T-helper 9 cell (primary cell): ENCODE measurements at places on chromosomes 3 and 15.
A peak's percentile ranks its signal among the peaks of the same experiment; 100 is the strongest.

DNA sequence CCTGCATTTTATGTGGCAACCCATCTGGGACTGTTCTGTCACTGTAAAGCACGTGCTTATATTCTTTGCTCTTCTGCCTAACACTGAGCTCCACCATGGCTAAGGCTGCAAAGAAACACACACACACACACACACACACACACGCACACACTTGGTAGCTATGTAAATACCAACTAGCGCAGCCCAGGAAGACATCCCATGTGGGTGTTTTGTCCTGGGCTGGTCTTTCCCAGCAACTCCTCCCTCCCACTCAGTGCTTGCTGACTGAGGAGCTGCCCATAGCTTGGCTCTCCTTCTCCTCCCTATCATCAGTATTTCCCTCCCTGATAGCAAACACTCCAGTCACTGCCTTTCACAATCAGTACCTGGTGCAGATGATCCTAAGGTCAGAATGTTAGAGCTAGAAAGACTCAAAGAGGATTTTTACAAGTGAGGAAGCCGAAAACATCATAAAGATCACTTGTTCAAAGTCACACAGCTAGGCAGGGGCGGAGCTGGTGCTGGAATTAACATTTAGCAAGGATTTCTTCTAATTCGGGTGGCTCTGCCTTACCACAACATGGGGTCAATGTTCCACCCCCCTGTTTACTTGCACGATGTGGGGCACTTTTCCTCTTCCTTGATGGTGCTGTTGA, 377.1 kb upstream of the TBL1XR1 start:
- DNase-seq: no peak

DNA sequence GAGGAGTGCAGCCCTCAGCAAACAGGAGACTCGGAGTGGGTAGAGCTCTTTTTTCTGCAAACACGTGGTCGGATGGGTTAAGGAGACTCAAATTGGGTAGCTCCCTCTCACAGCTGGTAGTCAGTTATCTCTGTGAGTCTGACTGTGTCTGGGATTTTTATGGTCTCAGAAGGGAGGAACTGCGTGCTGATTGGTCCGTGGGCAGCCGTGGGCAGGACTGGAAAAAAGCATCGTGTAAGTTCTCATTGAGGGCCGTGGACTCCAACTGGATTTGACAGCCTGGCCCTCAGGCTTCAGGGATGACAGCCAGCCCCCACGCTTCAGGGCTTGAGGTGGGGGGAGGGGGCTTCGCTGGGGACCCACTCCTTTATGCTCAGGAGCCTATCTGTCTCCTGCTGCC, 463.9 kb downstream of the EPHA3 start:
- DNase-seq: no peak

DNA sequence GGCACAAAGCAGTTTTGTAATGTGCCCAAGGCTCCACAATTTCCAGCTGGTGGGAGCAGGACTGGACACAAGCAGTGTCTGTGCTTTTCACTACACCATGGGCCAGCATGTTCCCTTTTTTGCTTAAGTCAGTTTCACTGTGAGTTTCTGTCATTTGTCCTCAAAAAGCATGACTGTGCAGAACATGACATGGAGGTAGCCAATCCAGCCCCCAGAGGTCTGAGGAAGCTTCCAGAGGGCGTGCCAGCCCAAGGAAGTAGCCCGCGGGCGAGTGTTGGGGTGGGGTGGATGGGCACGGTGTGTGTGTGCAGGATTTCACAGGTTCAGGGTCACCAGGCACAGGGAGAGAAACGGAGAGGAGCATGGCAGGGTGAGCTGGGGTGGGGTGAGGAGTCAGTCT, 8.0 kb upstream of the EEFSEC start:
- DNase-seq: no peak

- no peak for DNase-seq
Observed at GRCh38 chr15:39852250-39852649, 67.8 kb downstream of the GPR176 start.

GRCh38 chr3:189967254-189967865, 153.3 kb downstream of the P3H2 start:
- no peak for DNase-seq

GRCh38 chr3:101279765-101280385, 40.5 kb downstream of the IMPG2 start:
- no peak for DNase-seq

GRCh38 chr3:160477750-160478149, 28.2 kb upstream of the TRIM59 start:
- no peak for DNase-seq

GRCh38 chr3:32240159-32240545, 1.7 kb downstream of the CMTM8 start:
- DNase-seq: peak; percentile 24

- no peak for DNase-seq
Observed at GRCh38 chr15:67506775-67507747, 13.9 kb upstream of the C15orf61 start.

DNA sequence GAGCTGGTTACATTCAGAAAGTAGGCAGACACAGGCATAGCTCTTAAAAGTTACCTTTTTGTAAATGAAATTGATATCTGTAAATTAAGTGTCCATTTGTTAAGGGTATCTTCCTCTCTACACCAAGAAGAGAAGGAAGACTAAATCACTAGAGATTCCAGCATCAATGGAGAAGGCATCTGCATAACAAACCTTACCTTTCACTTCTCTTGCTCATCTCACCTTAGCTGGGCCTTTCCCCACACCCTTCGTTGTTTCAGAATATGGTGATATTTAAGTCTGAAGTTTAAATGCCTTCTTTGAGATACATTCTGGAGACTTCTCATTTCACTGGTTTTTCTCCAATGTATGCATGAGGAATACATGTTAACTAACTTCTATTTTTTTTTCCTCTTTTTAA, 54.5 kb upstream of the TGFBR2 start:
- DNase-seq: no peak

DNA sequence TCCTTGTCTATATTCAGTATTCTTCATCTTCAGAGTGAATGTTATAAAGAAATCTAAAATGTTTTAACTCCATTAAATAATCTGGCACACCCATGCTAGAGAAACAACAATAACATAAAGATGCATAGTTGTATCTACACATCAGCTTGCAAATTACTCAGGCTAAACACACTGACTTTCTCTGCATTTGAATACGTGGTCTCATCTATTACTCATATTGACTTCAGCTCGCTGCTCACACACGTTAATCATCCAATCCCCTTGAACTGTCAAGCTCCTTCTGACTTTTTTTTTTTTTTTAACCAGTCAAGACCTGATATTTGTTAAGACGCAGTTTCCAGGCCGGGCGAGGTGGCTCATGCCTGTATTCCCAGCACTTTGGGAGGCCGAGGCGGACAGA, 1137.3 kb upstream of the CADM2 start:
- no peak for DNase-seq

- DNase-seq: no peak
Observed at GRCh38 chr3:186996356-186996755, 66.0 kb downstream of the ST6GAL1 start.

DNA sequence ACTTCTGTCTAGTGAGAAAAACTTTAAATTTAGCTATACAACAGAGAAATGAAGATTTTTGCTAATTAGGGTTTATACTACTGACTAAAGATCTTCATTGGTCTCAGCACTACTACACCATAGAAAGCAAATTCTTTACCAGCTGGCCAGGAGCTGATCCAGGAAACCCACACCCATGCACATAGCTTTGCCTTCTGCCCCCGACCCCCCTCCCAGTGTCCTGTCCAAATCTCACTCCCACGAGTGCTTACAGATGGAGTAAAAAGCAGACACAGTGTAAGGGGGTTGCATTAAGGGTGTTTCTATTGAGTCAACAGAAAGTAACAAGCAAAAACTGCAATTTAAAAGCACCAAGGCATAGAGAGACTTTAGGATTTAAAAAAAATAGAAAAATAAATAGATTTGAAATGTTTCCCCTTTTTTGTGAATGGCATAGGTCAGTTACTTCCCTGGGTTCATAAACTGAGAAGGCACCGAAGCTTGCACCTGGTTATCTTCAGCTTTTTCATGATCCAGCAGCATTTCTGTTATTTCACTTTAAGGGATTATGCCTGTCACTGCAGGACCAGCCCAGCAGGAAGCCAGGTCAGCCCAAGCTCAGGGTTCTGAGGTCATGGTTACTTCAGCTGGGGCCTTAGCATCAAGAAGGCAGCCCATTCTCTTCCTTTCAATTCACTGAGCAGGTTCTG, 124.3 kb downstream of the CTNNB1 start:
- DNase-seq: no peak

DNA sequence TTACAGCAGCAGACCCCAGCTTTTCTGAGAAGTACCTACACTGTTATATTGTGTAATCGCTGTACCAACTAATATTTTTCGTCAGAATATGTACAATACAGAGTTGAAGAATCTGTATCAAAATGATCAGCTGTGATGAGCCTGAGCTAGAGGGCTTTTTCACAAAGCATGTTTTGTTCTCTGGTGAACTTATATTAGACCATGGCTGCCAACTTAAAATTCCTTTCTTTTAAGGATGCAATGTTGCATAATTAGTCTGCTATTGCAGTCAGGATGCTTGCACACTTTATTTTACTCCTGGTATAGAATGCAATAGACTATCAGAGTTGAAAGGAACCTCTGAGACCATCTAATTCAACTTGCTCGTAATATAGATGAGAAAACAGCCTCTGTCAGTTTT, 127.8 kb downstream of the RBMS3 start:
- no peak for DNase-seq

GRCh38 chr15:101476756-101477155, 12.8 kb downstream of the PCSK6 start:
- DNase-seq: no peak

- no peak for DNase-seq
Observed at GRCh38 chr3:100864471-100865250, 128.6 kb downstream of the ABI3BP start.

DNA sequence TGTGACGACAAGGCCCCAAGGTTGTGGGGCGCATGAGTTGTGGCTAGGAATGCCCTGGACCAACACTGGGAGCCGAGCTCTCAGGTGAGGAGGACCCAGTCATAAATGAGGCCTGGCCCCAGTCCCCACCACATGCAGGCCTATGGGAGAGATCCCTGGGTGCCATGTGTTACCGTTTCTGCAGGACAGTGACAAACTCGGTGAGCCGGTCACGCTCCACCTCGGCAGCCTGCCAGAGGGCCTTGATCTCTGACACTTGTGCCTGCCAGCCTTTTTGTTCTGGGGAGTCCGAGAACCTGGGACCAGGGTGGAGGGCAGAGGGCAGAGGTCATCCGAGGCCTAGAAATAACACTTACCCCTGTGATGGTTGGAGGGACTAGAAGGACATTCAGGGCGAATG, 27.7 kb upstream of the HHATL start:
- no peak for DNase-seq
